ENCODE measurements at places on chromosomes 12 and 14. TPM values are rescaled to one million over a fixed set of nuclear protein-coding genes. Genes with fewer than 3 reads are reported as not detected.

- ATAC-seq: no peak
These were observed 1200.2 kb downstream of the LRFN5 start for GRCh38 chr14:42806909-42807315.

DNA sequence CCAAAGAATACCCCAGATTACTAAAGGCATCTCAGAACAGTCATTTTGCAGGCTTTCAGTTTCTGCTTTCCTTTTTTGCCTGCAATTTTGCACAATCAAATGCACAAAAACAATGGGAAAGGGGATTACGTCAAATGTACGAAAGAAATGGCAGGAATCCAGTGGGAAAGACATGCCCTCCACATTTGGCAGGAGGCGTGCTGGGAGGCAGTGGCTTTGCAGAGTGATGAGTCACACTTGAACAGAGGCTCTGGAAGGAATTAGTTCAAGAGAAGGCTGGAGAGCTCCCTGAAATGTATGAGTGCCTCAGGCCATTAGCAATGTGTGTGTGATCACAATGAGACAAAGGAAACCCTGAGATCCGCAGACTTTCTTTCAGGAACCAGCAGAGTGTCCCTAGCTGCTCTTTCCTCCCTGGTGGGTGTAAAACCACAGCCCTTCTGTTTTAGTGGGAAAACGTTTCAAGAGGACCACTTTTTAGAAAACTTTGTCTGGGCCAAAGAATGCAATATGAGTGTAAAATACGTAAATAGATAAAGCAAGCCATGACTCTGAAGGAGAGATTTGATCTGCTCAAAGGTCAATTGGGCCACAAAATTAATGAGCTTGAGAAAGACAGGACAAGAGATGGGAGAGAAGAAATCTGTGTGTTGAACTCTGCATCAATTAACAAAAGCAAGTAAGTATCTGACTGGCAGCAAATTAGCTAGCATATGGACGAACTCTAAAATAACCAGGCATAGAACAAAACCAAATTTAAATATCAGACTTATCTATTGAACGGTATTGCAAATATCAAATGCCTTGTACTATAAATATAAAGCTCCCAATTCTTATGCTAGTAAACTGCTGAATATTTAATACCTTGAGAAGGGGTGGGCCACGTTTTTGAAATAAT, 155.4 kb upstream of the PDE3A start:
- ATAC-seq: peak; percentile 97

GRCh38 chr12:108752387-108752786, 21.1 kb upstream of the CORO1C start:
- ATAC-seq: peak; percentile 33

- no peak for ATAC-seq
These were observed 184.8 kb downstream of the ETV6 start for GRCh38 chr12:11834104-11834812.

GRCh38 chr12:6145564-6145963, 21.1 kb upstream of the VWF start:
- no peak for ATAC-seq

DNA sequence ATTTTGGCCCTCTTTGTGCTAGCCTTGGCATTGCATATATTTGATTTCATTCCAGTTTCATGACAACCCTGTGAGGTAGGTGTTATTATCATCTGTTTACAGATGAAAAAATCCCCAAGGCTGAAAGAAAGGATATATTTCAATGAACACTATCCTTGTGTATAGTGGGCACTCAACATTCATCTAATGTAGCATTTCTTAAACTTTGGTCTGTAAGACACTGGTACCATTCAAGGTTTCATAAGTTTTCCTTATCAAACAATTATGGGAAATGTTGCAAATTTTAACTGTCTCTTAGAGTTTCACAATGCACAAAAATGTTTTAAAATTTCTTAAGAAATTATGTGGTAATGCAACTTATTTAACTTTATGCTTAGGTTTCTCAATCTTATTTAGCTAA, 44.3 kb downstream of the ATP23 start:
- ATAC-seq: no peak

DNA sequence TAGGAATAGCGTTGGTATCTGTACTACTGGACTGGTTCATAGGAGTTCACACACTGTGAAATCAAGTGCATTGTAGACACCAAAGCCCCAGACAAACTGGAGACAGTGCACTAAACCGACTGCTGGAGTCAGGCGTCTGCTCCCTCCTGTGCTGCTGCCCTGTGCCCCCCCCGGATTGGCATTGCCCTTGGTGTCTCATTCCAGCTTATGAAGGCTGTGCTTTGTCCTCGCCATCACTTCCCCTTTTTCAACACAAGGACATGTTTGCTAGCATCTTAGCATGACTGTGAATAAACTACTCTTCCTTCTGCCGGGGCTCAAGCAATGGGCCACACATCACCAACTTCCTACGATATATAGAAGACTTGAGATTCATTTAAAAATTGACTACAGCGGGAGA, 84.0 kb downstream of the TMCC3 start:
- ATAC-seq: no peak

DNA sequence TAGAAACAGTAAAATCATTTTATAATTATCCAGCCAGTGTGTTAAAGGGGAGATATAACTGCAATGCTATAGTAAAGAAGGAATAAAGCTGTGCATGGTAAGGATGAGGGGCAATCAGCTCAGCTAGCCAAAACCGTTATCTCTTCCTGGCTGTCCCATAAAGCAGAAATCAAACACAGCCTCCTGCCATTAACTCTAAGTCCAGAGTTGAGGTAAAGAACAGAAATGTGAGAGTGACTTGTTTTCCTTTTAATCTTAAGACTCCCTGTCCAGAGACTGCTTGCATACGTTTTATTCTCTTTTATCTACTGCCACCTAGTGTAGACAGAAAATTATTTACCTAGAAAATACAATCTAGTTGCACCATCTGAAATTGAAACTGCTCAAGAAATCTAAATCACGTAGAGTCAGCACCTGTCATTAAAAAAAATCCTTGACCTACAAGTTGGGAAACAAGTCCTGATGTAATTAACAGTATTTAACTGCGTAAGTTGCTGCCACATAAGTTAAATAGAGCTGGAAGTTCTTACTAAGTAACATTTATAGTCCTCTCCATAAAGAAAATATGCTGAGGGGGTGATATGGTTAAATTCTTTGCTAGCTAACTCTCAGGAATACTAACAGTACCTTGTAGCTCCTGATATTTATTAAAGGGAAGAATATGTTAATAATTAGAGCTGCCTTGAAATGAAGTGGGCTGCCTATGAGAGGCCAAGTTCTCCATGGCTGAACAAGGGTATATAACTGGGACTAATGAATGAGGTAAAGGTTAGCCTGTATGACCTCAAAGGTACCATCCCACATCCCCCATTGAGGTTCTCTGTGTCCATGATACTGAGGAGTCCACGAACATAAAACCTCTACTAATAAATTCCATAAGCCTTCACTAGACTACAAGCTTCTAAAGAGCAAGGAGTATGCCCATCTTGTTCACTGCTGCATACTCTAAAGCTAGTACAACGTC, 62.7 kb downstream of the GALNT4 start:
- ATAC-seq: peak; percentile 82

The PTPRB gene
- 27.7 TPM for total RNA-seq

DNA sequence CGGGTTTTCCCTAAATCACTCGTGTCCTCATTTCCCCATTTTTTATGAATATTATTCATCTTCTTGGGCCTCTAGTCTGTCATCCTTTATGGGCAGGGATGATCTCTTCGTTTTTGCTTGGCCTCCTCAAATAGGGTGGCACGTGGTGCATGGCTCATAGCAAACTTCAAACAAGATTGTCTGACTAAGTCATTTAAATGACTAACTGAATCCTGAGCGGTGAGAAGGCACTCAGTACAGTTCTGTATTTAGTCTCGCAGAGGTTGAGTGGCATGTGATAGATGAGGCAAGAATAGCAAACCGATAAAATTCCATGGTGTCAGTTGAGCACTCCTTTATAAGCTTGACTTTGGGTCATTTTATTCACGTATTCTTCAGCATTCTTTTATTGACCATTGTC, 5.7 kb upstream of the JDP2 start:
- ATAC-seq: no peak

DNA sequence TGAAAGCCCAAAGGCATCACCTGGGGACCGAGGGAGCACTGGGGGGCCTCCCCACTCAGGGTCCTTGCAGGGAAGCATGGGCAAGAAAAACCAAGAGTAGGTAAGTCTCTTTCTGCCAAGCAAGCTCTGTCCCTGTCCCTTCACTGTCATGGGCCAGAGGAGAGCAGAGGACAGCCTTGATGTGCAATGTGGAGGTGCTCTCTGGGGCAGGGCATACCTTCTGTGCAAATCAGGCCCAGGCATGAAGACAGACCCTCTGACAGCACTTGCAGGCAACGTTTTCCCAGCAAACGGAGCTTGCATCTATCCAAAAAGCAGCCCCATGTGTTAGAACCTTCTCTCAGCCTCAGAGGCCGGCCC, 192.5 kb upstream of the PWP1 start:
- no peak for ATAC-seq

DNA sequence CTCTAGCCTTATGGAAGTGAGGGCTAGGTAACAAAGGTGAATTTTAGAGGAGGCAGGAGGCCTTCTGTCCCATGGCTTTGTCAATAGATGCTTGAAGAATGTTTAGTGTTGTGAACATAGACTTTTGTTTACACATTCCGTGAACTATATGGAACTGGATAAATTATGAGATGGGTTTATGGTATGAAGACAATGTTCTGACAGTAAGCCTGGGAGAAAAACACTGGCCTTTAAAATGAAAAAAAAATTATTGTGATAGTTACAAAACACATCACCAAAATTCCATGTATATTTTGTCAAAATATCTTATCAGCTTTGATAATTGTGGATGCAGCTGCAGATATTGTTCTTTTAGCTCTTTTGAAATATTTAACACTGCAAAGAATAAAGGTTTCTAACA, 251.5 kb upstream of the DCN start:
- ATAC-seq: no peak

DNA sequence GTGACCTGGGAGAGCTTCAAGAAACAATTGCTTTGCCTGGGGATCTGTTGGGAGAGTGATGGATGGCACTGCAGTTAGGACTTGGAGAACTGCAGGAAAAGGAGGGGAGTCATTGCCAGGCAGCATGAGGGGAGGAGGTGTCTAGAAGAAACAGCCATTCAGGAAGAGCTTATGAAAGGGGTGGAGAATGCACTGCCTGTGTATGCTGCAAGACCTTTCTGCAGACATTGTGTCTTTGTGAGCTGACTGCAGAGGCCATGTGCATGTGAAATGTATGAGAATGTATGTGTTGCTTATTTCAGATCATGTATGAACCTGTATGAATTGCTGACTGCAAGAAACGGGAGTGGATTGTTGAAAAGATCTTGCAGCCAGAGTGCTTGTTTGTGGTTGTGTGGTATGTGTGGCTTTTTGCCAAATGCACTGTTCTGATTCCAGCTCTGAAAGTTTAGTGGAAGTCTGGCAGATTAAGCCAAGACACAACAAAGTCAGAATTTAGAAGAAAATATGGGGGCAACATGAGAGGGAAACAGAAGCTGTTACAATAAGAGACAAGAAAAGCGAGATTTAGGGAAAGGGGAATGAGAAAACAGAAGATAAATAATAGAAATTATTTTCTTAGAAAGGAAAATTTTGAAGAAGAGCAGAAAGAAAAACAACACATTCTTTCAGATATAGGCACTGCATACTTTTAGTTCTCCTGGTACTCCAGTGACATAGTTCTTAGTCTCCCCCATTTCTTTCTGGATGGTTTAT, 9.8 kb upstream of the RIMKLB start:
- ATAC-seq: peak; percentile 99

DNA sequence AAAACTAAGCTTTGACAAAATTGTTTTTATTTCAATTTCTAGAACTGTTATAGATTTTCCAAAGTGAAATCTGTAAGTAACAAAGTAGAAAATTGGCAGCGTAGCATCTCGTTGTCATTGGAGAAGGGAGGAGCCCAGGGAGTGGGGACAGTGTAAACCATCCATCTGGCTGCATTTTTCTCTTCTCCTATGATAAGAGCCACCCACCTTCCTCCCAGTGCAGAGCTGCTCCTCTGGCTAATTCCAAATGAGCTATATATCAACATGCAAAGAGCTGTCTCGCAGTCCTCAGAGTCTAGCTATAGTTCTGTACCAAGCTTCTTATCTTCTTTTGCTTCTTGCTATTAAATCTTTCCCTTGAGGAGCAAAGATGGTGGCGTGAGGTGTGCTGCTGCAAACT, 56.6 kb downstream of the SCN8A start:
- no peak for ATAC-seq

DNA sequence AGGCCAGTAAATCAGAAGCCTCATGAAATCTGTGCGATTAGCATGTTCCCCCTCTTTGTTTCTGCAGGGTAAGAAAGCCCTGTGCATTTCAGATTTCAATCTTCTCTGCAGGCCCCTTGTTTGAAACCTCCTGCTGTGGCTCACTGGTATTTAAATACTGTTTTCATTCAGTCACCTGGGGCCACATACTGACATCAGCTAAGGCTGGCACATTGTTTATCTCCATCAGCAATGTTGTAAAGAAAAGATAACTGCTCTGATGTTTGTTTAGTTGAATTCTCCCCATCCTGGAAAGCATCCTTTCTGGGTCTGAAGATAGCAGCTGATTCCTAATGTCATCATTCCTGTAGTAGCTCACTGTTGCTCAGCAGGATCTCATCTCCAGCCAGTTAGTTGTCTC, 554.9 kb downstream of the NRXN3 start:
- ATAC-seq: no peak

DNA sequence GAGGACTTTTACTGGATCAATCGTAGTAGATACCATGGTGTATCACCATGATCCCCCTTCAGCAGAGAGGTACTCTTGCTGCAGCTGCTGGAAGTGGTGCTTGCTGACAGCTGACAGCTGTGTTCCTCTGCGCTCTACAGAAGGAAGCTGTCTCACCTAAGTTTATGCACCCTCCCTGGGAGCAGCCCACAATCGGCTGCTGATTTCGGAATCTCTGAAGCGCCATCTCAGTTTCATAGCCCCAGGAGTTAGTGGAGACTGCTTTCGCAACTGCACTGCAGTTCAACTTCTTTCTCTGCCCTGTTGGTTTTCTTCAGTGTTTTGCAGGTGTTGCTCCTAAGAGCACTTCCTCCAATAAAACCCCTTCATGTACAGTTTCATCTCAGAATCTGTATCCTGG, 237.9 kb downstream of the PAWR start:
- ATAC-seq: no peak

All from gastroesophageal sphincter (tissue), 4 donors.